Mesenchymal stem cell (in vitro differentiated cells and primary cell): ENCODE measurements at places on chromosomes 2 and 18.
A peak's percentile ranks its signal among the peaks of the same experiment; 100 is the strongest.

GRCh38 chr2:220930271-220931076 lies 641.6 kb downstream of the EPHA4 start:
- no peak for DNase-seq

- no peak for DNase-seq
These were observed 102.7 kb upstream of the PTPRM start for GRCh38 chr18:7464245-7464966.

DNA sequence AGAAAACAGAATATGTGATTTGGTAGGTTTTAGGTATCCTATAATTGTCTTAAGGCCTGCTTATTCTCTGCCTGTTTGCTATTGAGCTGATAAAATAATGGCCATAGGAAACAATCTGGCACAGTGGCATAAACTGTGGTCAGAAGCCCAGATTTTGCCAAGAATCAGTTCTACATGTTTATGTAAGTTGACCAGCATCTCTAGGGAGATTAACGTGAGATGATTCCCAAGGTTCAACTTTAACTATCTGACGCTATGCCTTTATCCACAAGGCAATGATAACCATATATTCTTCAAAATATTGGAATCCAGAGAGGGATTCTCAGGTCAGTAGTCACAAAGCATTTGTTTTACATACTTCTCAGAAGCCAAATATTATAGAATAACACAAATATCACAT lies 25.6 kb downstream of the AP1S3 start:
- DNase-seq = no peak

DNA sequence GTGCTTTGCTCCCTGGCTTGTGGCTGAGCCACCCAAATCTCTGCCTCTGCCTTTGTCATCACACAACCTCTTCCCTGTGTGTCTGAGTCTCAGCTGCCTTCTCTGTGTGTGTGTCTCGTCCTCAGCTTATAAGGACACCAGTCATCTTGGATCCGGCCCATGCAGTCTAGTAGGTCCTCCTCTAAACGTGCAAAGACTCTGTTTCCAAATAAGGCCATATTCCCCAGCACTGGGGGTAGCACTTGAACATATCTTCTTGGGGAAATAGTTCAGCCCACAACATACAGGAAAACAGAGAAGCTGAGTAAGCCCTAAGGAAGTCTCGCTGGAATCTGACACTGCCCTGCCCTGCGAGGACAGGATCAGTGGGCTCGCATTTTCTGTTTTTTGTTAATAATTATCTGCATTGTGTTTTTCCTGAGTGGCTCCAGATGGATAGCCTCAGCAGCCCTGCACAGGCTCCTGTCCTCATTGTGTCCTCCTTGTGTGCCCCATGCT lies 42.1 kb downstream of the MTCL1 start:
- DNase-seq = peak; percentile 92

- DNase-seq = no peak
These were observed 86.8 kb upstream of the HAAO start for GRCh38 chr2:42879121-42879705.

GRCh38 chr2:120722246-120722567 lies 13.5 kb upstream of the GLI2 start:
- DNase-seq = peak; percentile 22

GRCh38 chr2:124248386-124248785 lies 223.3 kb downstream of the CNTNAP5 start:
- DNase-seq = no peak

DNA sequence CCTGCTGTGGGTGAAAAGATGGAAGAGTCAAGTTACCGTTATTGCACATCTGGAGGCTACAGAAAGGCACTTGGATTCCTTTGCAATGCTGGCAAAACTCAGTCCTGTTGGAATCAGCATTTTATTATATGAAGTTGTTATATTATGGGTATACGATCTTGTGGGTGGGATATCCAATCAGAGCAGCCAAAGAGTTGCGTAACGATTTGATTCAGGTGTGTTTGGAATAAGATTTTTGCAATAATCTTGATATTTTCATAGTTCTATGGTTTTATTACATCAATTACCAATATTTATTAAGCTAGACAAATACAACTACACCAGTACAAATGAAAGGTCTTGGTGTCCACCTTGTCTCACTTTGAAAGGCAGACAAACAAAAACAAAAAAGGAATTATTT lies 57.9 kb upstream of the SOS1 start:
- no peak for DNase-seq

GRCh38 chr2:227815066-227815465 lies 1.4 kb downstream of the CCL20 start:
- DNase-seq = no peak

DNA sequence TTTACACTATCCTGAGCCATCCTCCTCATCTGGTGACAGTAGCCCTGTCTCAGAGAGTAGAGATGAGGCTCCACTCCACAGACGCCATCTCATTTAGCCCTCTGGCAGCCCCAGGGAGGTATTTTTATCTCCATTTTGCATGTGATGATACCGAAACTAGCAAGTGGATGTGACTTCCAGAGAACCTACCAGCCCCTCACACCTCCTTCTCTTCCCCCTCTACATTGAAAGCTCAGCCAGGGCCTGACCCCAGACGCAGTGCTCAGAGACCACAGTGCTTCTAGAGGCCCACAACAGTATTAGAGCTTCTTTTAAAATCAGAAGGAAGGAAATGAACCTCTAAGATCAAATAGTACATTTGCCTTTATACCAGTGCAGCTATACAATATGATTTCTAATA lies 8.3 kb downstream of the GYPC start:
- DNase-seq = no peak

DNA sequence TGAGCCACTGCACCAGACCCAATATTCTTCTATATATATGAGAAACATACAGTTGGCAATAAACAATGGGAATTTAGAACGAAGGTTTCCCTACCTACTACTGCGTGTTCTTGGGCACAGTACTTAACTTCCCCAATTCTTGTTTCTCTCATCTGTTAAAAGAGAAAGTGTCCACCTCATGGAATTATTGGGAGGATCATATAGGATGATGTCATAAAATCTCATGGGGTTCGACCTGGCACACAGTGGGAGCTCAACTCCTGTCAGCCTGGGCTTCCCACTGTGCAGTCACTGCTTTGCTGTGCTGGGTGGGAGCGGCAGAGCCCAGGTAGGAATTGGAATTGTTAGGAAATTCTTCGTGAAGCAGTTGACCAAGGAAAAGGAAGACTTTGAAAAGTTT lies 203.3 kb downstream of the SH3BP4 start:
- DNase-seq = no peak

DNA sequence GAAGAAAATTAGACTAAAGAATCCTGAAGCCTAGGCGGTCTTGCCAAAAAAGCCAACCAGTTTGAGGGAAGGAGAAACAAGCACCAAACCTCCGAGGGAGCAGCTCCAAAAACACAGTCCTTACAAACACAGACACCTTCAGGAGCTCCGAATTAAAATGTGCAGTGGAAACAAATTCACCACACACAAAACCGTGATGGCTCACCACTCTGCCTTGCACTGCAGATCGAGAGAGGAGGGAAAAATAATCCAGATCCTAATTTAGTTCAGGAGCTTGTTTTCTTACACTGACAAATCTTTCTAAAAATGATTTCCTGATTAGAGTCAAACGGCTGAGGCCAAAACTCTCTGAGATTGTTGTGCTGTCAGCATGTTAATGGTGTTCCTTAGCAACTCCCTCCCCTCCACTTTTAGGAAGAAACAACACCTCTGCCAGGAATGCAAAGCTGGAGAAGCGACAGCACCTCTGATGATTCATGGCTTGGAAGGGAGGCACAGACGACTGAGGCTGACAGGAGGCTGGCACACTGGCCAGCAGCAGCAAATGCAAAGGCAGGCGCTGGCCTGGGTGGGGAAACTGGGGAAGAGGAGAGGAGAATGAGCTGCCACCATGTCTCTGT lies 249.4 kb upstream of the KLHL29 start:
- no peak for DNase-seq

DNA sequence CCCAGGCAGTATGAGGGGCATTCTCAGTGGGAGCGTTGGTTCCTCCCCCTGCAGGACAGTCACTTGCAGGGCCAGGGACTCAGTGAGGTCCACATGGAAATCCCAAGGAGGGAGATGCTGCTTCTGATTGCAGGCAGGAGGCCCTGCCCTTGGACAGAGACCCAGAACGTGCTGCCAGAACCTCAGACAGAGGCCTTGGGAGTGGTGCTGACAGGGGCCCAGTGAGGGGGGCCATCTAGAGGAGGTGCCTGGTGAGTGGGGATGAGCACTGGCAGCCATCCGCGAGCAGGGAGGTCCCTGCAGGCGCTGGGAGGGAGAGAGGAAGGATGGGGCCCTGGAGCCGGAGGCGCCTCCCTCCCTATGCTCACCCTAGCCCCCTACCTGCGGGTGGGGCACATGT lies 133.1 kb downstream of the DYSF start:
- DNase-seq = no peak

DNA sequence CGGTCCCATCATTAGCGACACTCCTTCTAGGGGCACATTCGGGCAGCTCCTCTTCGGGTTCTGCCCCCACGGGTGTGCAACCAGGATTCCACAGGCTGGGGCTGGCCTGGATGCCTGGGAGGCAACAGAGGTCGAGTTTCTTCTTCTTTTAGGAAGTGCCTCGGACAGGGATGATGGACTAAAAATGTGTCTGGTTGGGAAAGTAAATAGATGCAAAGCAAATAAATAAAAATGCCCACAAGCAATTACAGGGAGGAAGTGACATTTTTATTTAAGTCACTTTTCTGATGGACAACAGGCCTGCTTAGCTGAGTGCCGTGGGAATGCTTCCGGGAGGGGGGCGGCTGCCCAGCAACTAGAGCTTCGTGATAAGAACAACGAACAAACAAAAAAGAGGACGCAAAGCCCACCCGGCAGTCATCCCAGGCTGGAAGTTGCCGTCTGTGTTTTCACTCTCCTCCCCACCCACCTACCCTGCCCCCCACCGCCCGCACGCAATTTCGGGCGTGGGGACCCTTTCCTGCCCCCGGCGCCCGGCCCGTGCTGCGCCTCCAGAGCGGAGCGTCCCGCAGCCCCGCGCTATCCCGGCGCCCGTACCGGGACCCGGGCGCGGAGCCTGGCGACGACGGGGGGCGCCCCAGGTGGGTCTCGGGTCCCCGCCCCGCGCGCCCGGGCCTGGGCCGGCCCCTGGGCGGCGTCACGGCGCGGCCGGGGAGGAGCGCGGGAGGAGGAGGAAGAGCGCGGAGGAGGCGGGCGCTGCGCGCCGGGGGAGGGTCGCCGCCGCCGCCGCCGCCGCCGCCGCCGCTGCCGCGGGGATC lies 412 bp upstream of the NCK2 start:
- peak; percentile 83 for DNase-seq

DNA sequence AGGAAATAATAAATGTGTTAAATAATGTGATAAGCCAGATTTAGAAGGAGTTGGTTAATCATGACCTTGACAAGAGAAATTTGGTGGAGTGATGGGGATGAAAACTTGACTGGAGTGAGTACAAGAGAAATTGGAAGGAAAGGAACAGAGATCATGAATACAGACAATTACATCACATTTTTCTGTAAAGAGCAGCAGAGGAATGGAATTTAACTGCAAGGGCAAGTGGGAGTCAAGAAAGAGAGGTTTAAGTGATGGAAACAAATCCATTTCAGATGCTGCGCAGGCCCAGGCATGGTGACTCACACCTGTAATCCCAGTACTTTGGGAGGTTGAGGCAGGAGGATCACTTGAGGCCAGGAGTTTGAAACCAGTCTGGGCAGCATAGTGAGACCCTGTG lies 46.7 kb downstream of the ICA1L start:
- DNase-seq = no peak

DNA sequence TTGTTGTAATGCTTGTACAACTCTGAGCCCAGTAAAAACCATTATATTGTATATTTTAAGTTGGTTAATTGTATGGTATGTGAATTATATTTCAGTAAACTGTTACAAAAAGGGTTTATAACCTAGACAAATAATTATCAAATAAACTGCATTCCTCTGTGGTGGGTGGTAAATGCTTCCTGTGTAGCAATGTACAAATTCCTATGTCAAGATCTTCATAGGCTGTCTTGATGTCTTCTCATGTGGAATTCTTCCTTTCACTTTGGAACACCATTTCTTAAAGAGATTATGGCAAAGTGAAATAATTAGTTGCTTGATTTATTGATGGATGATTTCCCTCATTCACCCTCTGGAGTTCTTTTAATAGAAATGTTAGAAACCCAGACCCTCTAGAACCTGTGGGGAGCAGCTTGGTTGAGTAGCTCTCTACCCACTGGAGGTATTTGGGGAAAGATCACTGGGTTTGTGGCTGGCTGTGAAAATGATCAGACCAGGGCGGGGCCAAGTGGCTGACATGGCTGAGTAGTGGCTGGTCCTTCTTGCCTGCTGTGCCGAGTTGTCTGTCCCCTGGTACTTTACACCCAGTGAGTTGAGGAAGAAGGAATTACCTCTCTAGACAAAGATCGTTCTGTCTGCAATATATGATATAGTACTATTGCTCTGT lies 22.4 kb upstream of the MGAT5 start:
- no peak for DNase-seq

DNA sequence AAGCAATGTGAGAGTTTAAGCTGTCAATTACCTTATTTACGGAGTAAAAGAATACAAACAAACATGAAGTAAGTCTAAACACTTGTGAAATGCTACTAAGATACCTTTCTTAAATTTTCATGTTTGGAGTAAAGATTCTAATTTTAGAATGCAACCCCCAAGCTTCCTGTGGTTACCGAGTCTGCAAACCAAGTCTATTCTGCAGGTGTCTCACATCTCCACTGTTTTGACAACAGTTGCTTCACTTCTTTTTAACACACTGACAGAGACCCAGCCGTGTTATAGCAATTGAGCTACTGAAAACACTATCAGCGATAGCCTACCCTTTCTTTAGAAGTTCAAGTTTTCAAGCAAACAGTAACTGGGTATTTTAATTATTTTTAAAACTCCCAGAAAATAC lies 608.3 kb downstream of the ERBB4 start:
- DNase-seq = peak; percentile 51

- DNase-seq = no peak
These were observed 1.3 kb downstream of the TMEM163 start for GRCh38 chr2:134717286-134718022.

- peak; percentile 22 for DNase-seq
These were observed 60.0 kb downstream of the SDC1 start for GRCh38 chr2:20164734-20165478.

GRCh38 chr18:58668211-58668610 lies 3.1 kb upstream of the MALT1 start:
- no peak for DNase-seq

DNA sequence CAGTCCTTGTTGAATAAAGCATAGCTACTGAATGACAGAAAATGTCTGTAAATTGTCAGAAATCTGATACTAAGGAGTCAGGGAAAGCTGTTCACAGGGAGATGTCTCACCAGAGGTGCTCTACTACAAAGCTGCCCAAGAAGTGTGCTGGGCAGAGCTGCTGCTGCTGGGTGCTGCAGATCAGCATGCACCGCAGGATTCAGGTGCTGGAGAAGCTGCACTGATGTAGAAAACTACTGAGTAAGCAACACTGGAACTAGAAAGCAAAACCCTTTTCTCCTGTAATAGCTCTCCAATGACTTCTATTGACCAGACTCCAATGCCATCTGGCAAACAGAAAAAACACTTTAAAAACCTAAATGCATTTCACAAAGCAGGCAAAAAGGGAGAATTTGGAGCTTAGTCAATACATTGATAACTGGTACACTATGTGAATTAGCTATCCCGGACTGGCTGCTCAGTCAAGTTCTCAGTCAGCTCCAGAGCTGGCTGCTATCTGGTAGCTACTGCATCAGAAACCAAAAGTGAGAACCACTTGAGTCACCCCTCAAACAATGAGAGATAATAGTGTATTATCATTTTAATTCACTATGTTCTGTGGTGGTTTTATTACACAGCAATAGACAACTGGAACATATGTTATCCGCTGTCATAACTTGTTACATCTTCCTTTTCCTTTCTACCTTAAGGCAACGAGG lies 493.1 kb downstream of the CPS1 start:
- no peak for DNase-seq

GRCh38 chr2:63104482-63104881 lies 53.9 kb downstream of the OTX1 start:
- no peak for DNase-seq

- DNase-seq = peak; percentile 10
These were observed 36.3 kb downstream of the STAT4 start for GRCh38 chr2:191114403-191114886.
